Activated T-cell treated with anti-CD3 and anti-CD28 coated beads, Interleukin-2, amount 50 U/mL, for 48 hours (primary cell): ENCODE measurements at places on chromosomes 11 and 22.
A peak's percentile ranks its signal among the peaks of the same experiment; 100 is the strongest.

GRCh38 chr11:125210066-125210465 is 45.5 kb downstream of the PKNOX2 start:
- DNase-seq, result no peak

DNA sequence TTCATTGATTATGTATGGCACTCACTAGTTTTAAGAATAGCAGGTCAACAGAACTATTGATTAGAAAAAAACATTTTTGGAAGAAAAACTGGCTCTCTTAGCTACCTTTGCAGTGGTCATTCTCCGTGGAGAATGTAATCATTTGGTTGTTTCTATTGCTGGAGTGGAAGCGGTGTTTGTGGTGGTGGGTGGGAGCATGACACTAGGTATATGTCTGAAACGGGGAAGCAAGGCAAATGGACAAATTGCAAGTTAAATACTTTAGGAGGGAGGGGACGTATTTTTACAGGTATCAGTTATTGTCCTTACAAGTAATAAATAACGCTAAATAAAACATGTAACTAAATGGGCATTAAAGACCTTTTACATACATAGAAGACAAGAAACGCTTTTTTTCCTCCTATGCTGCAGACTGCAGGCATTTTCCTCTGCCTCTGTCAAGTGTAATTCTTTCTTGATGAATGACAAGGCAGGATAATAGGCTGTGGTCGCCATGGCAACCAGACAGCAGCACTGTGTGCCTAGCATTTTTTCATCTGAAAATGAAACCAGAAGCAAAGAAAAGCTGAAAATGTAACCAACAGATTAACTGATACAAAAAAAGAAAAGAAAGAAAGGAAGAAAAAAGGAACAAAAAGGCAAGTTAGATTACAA is 46.2 kb downstream of the BLID start:
- DNase-seq, result no peak

DNA sequence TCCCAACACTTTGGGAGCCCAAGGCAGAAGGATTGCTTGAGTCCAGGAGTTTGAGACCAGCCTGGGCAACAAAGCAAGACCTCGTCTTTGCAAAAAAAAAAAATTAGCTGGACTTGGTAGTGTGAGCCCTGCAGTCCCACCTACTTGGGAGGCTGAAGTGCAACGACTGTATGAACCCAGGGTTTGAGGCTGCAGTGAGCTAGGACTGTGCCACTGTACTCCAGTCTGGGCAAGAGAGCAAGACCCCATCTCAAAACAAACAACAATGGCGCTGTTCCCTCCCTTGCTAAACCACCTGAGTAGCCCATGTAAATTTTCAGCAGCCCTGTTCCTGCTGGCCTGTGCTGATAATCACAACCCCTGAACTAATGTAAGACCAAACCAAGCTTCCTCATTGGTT is 3.1 kb downstream of the LAMTOR1 start:
- no peak for DNase-seq

DNA sequence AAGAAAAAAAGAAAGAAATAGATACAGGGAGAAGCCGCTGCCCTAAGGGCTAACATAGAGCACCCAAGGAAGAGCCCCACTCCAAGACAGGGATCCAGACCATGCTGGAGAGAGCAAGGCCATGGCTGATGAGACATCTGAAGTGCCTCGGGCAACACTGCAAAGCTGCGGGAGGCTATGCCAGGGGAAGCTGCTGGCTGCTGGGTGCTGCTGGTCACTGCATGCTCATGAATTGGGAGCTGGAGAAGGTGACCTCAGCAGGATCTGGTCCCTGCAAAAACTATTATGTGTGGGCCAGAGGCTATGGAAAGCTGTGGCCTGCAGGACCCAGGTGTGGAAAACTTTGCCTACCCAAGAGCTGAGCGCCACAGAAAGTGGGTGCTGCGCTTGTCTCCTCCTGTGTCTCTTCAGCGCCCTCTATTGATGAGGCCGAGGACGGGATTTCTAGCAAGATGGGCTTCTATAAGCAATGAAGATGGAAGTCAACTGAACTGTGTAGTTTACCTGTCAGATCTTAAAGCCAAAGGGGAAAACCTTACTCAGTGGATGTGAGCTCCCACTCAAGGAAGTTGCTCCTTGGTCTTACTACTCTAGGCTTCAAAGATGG is 17.3 kb upstream of the SLC29A2 start:
- DNase-seq, result peak; percentile 80

DNA sequence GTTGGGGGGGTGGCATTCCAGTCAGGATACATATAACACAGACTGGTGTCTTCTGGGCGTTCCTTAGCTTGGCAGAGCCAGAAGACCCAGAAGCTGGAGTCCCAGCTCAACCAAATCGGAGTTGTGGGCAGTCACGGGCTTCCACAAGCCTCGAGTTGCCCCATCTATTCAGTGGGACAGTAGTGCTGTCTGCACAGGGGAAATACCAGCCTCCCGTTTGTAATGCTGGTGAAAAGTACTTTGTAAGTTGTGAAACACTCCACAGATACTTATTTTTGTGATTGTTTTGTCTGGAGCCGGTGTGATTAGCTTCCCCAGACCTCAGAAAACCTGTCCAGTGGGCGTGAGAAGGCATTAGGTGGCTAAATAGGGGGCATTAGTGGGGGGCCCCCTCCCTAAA is 13.6 kb downstream of the DGKZ start:
- DNase-seq, result no peak

GRCh38 chr11:44120169-44120568 is 24.7 kb downstream of the EXT2 start:
- DNase-seq, result no peak

DNA sequence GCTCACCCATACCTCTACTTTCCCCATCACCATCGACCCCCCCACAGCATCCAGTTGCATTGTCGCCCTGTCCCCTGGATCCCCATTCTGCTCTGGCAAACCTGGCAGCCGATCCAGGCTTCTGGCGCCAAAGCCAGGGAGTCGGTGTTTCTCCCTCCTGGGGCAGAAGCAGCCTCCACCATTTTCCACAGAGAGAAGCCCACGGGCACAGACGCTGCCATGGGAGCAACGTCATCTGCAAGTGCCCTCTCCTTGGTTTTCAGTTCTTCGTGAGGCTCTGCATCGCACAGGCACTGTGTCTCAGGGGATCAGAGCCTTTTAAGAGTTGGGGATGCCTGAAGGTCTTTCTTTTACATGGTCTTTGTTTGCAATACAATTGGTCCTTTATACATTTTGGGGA is 2.3 kb downstream of the YPEL4 start:
- no peak for DNase-seq

DNA sequence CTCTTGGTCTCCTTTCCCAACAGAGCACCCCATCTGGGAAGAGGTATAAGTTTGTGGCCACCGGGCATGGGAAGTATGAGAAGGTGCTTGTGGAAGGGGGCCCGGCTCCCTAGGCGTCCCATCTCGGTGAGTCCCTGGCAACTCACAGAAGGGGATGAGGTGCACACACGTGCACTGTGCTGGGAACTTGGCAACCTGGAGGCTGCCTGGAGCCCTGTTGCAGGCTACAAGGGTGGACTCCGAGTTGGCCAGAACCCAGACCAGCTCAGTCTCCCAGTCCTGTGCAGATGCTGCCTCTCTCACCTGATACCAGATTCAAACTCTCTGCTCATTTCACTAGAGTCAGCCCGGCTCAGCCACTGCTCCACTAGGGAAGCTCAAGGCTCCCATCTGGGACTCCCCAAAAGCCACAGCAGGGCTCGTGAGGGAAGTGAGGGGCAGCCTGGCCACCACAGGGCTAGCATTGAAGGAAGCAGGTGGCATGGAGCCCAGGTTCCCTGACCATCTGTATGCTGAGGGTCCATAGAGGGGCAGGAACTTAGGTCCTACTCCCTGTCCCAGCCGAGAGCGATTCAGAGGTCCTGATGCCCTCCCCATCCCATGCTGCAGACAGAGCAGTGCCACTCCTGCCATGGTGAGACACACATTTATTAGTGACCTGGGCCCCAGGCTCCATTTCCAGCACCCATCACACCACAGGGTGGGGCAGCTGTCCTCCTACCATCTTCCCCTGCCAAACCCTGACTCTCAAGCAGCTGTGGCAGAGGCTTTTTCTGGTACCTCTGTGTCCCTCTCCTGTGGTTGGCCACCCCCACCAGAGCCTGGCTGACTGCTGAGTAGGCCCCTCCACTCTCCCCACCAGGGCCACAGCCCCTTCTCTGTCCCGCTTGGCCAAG is 4.0 kb downstream of the PRR33 start:
- peak; percentile 26 for DNase-seq

DNA sequence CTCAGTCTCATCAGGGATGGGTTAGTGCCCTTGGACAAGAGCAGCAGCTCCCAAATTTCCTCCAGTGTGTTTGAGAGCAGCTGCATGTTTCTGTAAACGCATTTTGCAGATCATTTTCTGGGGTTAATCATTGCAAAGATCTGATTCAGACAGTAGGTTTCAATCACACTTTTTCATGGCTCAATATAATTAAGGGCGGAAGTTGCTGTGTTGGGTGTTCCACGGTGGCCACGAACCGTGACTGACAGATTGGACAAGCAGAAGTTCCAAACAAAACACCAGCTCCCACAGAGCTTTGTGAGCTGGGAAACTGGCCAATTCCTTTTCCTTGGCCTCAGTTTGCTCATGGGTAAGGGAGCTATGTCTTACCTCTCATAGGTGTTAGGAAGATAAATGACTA is 8.4 kb upstream of the RASSF10 start:
- DNase-seq, result no peak

DNA sequence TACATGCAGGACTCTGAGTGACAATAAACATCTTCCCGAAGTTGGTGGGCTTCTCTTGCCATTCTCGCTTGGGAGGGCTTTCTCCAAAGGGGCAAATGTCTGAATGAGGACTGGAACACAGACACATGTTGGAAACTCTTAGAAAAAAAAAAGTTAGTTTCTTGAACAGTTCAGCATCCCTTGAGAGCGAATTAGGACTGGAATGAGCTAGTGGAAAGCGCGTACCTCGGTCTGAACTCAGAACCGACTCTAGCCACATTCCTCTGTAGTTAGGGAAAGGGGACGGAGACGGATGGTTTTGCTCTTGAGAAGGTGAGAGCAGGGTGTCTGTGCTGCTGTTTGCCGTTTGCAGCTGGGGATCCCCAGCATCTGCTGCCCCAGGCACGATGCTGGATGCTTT is 517.3 kb downstream of the TBC1D22A start:
- no peak for DNase-seq

- DNase-seq, result no peak
Observed at GRCh38 chr11:117044287-117045035, 53.8 kb downstream of the SIK3 start.

DNA sequence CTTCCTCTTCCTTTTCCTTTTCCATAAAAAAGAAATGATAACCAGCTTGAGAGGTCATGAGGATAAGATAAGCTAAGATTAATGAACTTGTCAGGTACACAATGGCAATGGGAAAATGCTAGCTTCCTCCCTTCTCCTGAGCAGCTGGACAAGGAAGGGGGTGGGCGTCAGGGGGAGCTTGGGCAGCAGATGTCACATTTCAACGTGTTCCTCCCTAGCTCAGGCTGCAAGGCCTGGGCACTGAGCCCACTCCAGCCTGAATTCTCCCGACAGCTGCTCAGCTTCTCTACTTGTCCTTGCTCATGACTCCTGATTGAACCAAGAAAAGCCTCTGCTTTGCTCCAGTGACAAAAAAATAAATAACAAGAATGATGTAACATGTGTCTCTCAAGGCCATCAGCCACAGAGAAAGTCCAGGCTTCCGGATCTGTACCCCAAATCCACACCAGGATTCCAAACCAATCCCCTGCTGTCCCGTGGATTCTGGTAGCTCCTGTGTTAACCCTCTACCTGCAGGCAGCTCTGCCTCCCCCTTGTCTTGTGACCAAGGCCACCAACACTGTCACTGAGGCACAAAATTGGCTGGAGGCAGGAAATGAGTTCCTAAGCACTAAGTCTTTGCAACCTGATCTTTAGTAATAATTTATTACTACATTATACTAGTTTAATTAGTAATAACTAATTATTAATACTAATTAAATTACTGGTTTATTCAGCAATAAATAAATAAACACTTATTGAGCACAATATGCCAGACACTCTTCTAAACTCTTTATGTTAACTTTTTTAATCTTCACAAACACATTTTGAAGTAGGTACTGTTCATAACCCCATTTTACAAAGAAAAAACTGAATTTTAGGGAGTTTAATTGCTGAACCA is 146.5 kb downstream of the CCDC34 start:
- no peak for DNase-seq

- DNase-seq, result no peak
Observed at GRCh38 chr22:45537734-45538181, 35.1 kb downstream of the FBLN1 start.

- DNase-seq, result no peak
Observed at GRCh38 chr11:11569936-11570491, 51.8 kb downstream of the GALNT18 start.

DNA sequence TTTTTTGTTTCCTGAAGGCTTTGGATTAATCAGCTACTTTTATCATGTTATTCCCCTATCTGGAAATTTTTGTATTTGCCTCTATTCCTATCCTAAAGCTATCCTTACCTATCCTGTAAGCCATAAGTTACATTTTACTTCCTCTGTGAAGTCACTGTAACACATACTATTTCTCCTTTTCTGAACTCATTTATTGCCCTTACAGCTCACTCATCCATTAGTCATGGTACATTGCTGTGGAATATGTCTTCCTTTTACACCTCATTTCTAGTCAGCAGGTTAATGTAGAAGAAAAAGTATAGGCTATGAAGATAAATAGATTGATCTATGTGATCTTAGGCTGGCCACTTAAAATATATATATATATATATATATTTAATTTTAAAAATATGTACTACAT is 28.0 kb downstream of the SWAP70 start:
- DNase-seq, result no peak

DNA sequence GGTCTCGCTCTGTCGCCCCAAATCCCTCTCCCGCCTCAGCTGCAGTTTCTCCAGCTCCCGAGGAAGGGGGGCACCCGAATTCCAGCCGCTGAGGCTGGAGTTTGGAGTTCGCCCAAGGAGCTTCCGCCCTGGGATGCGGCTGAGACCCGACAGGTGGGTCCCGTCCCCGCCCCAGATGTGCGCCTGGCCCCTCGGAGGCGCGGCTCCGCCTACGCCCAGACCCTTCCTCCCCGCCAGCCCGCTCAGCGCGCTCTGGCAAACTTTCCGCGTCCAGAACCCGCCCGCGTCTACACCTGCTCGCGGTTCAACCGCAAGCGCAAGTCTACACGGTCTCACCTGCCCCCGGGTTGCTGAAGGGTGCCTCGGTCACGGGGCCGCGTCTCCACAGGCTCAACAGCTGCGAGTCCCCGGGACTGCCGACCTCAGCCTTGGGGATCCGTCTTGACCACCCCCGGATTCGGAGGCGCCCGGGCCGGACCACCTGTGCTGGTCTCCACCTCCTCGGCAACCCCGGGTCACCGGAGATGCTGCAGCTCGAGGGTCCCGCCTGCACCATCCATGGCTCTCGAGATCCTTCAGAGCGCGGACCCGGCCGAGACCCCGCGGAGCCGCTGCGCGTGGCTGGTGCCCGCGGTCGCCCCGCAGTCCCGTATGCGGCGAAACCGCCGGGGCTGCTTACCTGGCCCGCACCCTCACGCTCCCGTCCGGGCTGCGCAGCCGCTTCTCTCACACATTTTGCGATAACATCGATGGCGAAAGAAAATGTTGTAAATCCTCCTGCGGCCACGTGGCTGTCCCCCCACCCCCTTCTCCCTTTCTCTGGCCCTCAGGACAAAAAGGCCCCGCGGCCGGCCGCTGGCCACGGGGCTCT is 63.6 kb downstream of the NFAM1 start:
- peak; percentile 47 for DNase-seq

- no peak for DNase-seq
Observed at GRCh38 chr22:37379085-37379484, 48.2 kb downstream of the ELFN2 start.

GRCh38 chr22:50576070-50576469 is 2.2 kb downstream of the CPT1B start:
- no peak for DNase-seq
